ENCODE measurements at places on chromosomes 16 and 17.

DNA sequence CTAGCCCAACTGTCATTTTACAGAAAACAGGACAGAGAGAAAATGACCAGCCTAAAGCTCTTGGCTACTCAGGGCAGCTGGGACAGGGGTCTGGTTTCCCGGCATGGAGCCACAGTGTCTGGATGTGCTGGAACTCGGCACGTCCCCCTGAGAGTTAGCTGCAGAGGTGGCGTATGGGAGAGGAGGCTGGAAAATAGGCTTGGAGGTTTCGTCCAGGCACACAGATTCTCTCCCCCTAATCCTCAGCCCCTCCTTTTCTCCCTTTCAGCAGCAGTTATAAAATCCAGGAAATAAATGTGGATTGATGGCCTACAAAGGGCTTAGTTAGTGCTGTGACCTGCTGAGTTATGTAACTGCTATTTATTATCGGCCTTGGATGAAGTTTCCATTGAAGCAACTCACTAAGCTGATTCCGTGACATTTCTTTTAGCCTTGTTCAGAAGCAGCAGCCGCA is 89.5 kb upstream of the TOB1 start:
- DNase-seq, result no peak

- DNase-seq, result no peak
Measured at GRCh38 chr17:50462446-50462845, 6.2 kb downstream of the CHAD start.

- no peak for DNase-seq
Measured at GRCh38 chr16:13120557-13120956, 219.2 kb downstream of the SHISA9 start.

DNA sequence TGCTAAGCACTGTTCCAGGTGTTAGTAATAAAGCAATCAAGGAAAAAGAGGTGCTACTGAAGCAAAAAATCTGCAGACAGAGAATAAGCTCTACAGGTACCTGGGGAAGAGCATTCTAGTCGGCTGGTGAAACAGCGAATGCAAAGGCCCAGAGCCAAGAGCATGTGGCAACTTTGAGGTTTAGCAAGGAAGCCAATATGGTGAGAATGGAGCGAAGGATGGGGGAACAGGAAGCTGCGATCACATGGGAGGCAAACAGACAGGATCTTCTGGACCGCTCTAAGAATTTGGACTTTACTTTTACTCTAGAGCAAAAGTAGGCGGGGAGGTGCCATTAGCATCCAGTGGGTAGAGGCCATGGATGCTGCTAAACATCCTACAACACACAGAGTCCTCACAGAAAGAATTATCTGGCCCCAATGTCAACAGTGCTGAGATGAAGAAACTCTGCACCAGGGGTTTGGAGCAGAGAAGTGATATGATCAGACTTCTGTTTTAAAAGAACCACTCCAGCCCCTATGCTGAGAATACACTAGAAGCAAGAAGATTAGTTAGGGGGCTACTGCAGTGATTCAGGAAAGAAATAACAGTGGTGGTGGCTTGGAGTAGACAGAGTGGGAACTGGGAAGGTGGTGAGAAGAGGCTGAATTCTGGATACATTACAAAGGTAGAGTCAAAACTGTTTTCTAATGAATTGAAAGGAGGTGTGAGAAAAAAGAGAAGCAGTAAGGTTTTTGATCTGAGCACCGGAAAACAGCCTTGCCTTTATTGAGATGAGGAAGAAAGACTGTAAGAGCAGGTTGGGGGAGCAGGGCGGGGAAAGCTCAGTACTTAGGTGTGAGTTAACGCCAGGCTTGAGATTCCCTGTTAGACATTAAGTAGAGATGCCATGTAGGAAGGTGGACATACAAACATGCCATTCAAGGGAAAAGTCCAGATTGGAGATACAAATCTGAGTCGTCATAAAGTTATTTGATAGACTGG is 11.0 kb downstream of the EFTUD2 start:
- DNase-seq, result no peak

GRCh38 chr17:48579760-48580554 is 1.8 kb upstream of the HOXB4 start:
- no peak for DNase-seq

- DNase-seq, result peak; percentile 79
Measured at GRCh38 chr16:69132424-69133252, at the start of the genes CHTF8 and UTP4. CHTF8 (minus strand) TSS chr16:69132588; CDS start chr16:69121458, 11,130 bp downstream. UTP4 (plus strand) TSS chr16:69132649; CDS start chr16:69133460, 811 bp downstream.

GRCh38 chr16:79334127-79334526 is 266.4 kb downstream of the MAF start:
- DNase-seq, result no peak

GRCh38 chr16:7227229-7227721 is 105.4 kb upstream of the RBFOX1 start:
- DNase-seq, result no peak

All from activated gamma-delta T cell treated with Interleukin-2 at 50 U/mL for 16 hours (primary cell).